ENCODE measurements at places on chromosomes 4 and X.

DNA sequence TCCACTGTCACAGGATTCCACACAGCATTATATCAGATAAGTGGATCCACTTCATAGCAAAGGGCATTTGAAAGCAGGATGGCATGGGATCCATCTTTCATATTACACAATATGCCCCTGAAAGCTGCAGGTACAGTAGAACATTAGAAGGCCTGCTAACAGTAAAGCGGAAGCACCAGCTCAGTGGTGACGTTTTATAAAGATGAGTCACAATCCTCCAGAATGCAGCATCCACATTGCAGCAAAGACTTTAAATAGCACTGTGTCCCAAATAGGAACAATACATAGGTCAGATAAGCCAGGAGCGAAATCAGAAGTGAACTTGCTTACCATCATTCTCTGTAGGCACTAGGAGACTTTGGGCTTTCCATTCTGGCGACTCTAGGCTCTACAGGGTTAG lies 609.5 kb upstream of the FAT1 start:
- no peak for ATAC-seq

DNA sequence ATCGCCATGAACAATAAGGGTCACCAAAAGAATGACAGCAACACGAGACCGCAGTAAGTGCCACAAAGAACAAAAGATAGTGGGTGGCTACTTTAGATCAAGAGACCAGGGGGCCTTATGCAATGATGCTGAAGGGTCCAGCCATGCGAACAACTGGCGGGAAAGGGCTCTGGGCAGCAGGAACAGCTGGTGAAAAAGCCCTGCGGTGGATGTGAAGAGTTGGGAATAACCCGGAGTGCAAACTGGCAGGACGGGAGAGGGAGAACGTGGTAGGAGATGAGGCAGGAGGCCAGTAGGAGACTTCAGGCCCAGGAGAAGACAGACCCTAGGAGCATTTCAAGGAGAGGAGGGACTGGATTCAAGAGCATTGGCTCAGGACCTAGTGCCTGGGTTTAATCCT lies 120.2 kb downstream of the AFAP1 start:
- no peak for ATAC-seq

DNA sequence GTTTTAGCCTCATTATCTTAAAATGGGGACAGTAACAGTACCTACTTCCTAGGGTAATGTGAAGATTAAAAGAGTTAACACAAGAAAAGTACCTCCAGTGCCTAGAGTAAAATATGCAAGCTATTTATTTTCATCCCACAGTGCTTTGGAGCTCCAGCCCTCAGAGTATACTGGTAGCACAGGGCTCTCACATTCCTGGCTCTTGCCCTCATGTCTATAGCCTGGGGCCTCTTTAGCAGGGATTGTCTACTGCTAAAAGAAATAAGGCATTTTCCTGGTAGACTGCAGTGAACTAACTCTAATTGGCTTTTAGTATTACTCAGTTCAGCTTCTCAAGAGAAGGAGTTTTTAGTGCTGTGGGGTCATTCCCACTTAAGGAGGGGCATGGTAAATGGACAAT lies 60.8 kb downstream of the RRAGB start:
- no peak for ATAC-seq

DNA sequence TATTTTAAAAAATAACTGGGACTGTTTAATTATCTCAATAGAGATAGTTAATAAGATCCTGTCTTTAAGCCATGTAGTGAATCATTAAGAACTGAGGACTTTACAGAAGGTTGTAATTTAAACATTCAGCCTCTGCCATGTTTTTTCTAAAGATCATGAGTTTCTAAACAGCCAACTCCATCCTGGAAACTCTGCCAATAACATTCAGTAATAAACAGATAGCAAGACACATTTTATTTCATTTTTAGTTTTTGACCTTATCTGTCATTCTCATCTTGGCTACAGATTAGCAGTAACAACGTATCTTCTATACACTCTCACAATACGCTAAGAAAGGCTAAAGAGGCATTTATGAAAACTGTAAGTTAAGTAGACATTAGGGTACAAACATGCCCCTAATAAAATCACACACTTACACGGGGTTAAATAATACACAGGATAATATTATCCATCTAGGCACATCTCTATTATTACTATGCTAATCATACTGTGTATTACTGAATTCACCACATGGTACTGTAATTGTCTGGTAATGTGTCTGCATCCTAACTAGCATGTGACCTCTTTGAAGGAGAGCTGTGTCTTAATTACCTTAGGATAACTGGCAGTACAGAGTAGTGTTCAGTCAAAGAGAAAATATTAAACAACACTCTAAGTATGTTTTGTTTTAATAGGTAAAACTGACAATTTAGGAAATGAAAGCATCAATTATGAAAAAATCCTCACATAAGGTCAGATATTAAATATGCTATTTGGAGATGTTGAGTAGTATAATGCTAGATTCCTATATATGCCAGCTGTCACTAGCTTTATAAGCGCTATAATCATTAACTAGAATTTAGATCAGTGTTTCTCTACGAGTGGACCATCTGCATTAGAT lies 122.4 kb upstream of the NAP1L5 start:
- ATAC-seq, result no peak

DNA sequence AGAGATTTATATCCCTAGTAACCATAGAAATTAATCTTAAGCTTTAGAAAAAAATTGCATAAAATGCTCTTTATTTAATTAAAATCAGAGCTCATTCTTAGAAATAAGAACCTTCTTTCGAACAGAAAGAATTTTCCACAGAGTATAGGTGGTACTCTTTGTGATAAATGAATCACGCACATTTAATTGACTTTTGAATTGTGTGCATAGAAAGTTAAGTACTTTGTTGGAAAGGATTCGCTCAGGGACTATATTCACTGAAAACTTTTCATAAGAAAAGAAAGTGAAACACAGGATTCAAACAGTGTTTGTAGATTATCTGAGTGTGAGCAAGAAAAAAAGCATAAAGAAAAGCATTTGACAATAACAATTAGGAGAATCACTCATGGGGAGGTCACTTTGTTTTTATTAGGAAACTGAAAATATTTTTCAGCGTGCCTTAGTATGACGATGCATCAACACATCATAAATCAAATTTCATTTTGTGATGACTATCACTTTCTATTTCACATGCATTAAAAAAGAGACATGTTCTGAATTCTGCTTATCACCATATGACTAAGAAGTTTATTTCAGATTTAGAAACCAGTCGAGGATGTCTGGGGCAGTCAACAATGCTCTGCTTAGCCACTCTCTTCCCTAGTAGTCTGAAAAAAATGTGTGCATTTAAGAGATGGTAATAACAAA lies 49.5 kb downstream of the STX18 start:
- ATAC-seq, result peak; percentile 90

- no peak for ATAC-seq
Observed at GRCh38 chrX:154649503-154650220, 3.7 kb downstream of the CTAG2 start.

- no peak for ATAC-seq
Observed at GRCh38 chrX:30637874-30638815, 15.1 kb upstream of the GK start.

- peak; percentile 80 for ATAC-seq
Observed at GRCh38 chrX:154991039-154991438, 31.5 kb downstream of the F8 start.

DNA sequence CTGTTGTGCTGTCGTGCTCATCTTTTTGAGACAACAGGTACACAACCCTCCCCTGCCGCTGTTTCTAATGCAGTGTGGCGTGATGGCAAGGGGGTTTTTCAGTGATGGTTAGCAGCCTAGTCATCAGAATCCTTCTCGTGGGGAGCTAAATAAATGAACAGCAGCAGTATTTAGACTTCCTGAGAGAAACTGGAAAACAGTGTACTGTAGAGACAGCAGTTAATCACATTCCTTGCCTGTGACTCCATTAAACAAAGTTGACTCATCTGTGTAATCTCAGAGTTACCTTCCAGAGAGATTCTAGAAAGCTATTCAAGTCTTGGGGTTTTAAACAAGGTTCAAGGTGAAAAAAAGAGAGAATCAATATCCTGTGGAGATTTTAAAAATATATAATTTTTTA lies 1753.2 kb upstream of the PCDH7 start:
- no peak for ATAC-seq

GRCh38 chrX:130771230-130771629 lies 131.8 kb downstream of the ENOX2 start:
- peak; percentile 47 for ATAC-seq

DNA sequence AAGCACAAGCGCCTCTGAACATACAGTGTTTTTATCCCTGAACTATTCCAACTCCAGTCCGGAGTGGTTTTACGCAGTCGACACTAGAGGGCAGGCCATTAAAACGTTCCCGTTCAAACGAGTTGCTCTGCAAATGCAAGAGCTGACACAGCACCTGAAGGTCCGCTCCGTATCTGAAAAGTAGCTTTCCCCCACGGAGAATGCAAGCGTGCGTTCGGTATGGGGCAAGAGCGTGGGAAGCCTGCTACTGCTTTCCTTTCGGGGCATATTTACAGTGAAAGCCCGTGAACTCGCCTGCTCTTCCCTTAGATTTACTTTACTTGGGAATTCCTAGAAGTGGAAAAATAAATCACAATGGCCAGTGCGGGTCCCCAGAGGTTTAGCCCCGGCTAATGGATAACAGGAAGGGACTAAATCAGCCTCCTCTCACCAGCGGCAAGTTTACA lies 190.8 kb downstream of the TSPAN5 start:
- ATAC-seq, result peak; percentile 93

DNA sequence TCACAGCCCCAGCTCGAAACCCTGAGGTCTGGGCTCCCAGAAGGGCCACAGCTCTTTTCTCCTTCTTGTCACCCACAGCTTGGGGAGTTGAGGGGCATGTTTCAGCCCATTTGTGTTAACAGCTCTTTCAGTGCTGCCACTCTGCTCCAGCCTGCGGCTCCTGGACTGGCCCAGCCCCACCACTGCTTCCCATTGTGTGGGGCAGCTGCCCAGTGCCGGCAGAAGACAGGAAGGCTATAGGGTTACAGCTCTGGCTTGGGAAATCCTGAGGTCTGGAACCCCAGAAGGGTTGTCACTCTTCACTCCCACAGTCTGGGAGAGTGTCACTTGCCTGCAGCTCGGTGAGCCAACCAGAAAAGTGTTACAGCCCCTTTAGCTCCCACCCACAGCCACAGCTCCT lies 7.0 kb upstream of the HNRNPD start:
- ATAC-seq, result no peak

GRCh38 chr4:85587952-85588351 lies 113.0 kb downstream of the ARHGAP24 start:
- ATAC-seq, result no peak

- no peak for ATAC-seq
Observed at GRCh38 chr4:8533274-8533865, 46.8 kb upstream of the GPR78 start.

DNA sequence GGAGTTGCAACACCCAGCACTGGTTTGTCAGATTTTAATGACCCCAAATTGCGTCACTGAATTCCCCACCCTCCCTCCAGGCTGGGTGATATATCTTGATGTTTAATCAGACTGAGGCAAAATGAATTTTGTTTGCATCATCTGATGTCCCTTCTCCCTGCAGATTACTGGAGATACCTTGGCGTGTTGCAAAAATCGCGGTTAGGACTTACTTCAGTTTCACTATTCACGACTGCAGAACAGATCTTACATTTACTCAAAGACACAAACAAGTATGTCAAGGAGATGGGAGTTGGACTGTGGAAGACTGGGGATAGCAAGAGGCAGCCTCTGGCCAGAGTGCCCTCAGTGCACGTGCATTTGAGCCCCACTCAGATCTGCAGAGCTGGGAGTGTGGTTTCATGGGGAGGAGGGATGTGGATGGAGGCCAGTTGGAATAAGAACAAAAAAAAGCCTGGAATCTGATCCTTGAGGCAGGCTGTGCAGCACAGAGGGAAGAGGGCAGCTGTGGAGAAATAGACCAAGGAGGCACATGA lies 92.2 kb upstream of the MTM1 start:
- ATAC-seq, result no peak

GRCh38 chr4:138972956-138973801 lies 42.4 kb upstream of the NOCT start:
- ATAC-seq, result no peak

DNA sequence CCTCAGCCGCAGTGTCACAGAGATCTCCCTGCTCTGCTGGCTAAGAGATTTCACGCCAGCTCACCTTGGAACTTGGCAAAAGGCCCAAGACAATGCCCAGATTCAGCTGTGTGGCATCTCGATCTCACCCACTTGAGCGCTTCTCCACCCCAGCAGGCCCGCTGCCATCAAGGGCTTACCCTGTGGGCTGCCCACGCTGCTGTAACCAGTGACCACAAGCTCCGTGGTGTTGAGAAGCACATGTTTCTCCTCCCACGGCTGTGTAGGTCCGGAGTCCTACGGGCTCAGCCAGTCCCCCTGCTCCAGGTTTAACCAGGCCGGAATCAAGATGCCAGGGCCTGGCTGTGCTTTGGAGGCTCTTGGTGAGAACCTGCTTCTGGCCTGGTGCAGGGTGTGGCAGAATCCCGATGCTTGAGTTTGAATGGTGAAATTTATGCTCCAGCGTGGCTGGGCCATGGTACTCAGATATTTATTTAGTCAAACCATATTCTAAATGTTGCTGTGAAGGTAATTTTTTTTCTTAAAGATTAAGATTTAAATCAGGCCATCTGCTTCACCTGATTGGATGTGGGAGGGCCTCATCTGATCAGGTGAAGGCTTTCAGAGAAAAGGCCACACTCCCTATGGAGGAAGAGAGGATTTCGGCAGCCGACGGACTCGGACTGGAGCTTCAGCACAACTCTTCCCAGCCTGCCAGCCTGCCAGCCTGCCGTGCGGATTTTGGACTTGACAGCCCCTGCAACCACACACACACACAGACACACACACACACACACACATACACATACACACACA lies 24.8 kb upstream of the ADRA2C start:
- no peak for ATAC-seq

DNA sequence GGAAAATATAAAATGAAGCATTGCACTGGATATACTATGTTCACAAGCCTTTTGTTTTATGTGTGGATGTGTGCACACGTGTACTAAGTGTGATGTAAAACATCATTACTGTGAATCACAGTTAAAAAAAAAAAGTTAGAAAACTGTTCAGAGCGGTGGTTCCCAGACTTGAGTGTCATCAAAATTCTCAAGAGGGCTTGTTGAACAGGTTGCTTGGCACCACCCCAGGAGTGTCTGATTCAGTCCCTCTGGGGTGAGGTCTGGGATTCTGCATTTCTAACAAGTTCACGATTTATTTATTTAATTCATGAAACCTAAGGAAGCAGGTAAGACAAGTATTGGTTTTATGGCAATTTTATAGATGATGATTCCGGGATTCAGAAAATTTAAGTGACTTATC lies 1.8 kb downstream of the CENPU start:
- no peak for ATAC-seq

DNA sequence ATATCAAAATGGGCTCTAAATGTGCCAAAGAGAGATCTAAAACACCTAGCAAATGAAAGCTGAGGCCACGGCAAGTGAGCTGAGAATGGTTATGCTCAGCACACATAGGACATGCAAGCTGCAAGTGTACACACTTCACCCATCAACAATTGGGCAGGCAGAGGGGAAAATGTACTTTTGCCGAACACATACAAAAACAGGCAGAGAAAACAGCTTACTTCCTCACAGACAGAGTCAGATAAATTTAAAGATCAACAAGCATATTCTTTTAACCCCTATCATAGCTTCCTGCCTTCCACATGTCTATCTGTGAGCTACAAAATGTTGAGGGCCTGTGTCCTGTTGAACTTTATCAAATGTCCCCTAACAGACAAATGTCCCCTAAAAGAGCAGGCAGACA lies 60.3 kb downstream of the SH3KBP1 start:
- no peak for ATAC-seq

Measured in activated T-helper 17 cell treated with anti-CD3 and anti-CD28 coated beads, Interleukin-2, amount 50 U/mL, for 72 hours (primary cell).